ENCODE measurements at places on chromosomes 4 and X. TPM values are rescaled to one million over a fixed set of nuclear protein-coding genes. Genes with fewer than 3 reads are reported as not detected.
A peak's percentile ranks its signal among the peaks of the same experiment; 100 is the strongest.

- DNase-seq = no peak
These were observed 19.8 kb downstream of the CPE start for GRCh38 chr4:165398570-165398969.

Gene NHS
- 0.22 TPM for polyA plus RNA-seq

DNA sequence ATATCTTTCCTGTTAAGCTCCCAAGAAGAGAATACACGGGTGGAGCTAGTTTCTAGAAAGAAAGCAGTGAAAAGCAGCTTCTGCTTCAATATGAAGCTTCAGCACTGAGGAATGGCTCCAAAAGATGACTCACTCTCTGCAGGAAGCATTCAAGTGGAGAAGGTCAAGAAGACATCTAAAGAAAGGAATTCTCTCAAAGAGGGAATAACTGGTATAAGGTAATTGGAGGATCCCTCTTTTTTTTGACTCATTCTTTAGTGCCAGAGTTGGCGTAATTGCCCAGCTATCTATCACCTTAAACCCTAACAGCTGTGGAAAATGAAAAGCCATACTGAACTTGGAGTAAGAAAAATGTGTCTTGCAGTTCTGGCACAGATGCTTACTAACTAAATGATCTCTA is 3.5 kb downstream of the EDA2R start:
- DNase-seq = no peak

DNA sequence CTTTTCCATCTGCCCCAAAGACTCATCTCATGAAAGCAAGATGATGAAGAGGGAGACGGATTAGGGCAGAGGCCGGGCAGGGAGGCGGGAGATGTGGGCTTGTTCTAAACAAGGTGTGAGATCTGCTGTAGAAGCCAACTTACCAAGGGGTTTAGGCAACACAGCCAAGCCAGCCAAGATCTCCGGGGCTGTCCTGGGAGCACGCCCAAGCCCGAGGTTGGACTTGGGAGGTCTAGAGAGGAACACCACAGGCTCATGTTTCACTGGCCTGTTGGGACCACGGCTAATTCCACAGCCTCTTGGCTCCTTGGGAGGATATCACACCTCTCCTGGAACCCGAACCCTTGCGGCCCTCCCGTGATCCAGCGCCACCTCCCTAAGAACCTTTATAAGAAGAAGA is 171.4 kb downstream of the CRLF2 start:
- DNase-seq = no peak

DNA sequence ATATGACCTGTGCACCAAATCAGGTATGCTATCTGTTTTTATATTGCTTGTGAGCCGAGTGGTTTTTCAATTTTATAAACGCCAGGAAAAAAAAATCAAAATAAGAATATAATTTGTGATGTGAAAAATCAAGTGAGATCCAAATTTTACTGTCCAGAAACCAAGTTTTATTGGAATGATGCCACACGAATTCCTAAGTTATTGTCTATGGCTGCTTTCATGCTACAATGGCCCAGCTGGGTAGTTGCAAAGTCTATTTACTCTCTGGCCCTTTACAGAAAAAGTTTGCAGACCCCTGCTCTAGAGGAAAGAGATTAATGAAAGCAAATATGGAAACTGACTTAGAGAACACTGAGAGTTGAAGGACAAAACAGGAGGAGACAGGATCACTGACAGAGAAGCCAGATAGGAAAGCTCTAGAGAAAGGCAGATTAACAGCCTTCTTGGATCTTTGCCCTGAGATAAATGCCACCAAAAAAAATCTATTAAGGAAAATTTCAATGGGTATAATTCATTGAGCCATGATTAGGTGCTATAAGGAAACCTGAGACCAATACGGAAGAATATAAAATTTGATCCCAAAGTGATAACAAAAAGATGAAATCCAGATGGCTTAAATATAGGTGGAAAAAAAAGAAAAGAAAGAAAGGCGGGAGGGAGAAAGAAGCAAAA is 29.8 kb downstream of the PRSS12 start:
- no peak for DNase-seq

- no peak for DNase-seq
These were observed 2144.2 kb upstream of the AGA start for GRCh38 chr4:179586460-179586859.

- DNase-seq = no peak
These were observed 542.8 kb downstream of the GALNTL6 start for GRCh38 chr4:172356016-172356415.

DNA sequence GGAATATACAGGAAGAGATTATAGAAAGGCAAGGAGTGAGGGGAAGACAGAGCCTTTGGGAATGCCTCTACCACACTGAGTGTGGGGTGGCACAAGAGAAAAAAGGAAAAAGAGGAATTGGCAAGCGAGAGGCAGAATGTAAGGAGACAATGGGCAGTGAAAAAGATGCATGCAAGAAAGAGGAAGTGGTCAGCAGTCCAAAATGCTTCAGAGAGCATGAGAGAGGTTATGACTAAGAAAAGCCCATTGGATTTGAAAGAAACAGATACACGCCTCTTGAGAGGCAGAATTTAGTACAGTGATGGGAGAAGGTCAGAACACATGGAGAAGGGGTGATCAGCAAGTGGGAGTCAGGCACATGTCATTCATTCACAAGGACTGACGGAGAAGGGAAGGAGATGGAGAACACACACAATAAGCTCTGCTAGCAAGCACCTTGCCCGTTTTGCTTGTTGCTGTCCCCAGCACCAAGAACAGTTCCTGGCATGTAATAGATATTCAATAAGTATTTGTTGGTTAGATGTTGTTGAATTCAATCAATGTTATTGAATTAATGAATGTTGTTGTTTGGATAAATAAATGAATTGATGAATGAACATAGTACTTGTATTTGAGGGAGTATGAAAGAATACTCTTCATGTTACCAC is 6.3 kb downstream of the DCHS2 start:
- DNase-seq = no peak

DNA sequence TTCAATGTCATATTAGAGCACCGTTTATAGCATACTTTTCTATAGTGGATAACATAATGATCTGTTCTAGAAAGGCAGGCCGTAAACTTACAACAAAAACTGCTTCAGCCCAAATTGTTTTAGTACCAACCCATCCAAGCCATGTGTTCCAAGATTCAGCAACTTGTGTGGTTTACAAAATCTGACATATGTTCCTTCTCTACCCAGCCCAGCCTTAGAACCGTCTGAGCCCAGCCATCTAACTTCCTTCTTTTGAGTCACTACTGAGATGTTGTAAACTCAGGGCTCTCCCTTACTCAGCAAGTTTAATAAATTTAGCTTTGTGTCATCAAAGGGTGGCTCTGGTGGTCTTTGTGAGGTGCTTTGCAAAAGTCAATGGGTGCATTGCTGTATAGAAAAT is 32.4 kb upstream of the REPS2 start:
- no peak for DNase-seq

Gene VCX
- not detected for polyA plus RNA-seq

DNA sequence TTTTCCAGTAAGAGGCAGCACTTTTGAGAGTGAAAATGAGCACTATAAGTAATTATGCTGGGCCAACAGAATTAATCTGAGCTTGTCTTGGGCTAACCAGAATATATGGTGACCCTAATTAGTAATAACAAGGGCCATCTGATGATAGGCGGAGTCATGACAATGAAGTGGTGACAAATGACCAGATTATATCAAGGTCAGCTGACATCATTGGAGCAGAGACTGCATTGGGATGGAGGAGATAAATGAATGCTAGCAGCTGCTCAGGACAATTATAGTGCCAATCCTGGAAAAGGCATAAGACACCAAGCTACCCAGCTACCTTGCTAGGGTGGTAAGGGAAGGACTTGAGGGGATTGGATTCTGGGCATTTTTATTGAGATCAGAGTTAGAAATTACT is 1548.7 kb downstream of the RPA4 start:
- no peak for DNase-seq

DNA sequence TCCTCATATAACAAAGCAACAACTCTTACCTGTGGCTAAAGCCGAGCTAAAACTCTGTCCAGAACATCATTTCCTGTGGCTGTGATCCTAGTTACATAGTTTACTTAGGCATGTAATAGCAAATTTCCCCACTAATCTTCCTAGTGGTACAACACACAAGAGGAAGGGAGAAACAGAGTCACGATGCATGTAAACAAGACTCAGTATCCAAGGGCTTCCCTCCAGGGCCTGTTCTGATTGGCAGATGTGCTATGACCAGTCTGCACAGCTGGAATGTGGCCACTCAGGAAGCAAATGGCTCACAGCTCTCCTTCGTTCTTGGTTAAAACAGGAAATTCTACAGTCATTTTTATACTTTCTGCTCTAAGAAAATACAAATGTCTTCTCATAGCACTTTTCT is 49.2 kb upstream of the PRSS48 start:
- peak; percentile 67 for DNase-seq

Gene TNMD
- polyA plus RNA-seq = 0.15 TPM

GRCh38 chr4:158597879-158598596 is 73.6 kb downstream of the C4orf46 start:
- no peak for DNase-seq

GRCh38 chr4:121336706-121337105 is 44.1 kb downstream of the QRFPR start:
- DNase-seq = no peak

DNA sequence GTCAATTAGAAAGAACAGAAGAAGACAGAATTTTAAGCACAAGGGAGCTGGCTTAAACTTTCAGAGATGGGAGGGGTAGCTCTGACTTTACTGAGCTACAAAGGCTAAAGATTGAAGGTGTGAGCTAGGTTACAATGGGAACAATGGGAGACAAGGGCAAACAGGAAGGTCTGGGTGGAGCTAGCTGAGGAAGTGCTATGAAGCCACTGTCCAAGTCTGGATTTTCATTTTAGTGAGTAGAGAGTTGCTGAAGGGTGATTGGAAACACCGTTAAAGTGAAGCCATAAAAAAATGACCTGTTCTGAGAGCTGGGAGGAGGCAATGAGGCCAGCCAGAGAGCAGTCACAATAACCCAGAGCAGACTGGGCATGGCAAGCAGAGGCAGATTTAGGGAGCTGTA is 104.3 kb upstream of the CITED1 start:
- no peak for DNase-seq

Gene TEX13B
- not detected for polyA plus RNA-seq

DNA sequence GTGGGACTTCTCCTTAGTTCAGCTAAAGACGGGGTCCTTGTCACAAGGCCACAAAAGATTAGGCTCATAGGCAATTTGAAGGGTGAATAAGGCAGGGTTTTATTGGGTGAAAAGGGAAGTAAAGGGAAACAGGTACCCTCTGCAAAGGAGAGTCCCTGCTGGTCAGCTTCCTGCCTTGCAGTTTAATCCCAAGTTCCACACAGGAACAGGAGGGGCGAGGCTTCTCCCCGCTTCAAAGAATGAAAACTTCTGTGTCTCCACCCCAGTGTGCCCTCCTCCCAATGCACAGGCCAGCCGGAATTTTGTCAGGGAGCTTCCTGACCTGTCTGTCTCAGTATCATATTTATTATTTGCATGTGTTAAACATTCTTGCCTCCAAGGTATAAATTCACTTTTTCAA is 37.1 kb downstream of the ITM2A start:
- DNase-seq = no peak

DNA sequence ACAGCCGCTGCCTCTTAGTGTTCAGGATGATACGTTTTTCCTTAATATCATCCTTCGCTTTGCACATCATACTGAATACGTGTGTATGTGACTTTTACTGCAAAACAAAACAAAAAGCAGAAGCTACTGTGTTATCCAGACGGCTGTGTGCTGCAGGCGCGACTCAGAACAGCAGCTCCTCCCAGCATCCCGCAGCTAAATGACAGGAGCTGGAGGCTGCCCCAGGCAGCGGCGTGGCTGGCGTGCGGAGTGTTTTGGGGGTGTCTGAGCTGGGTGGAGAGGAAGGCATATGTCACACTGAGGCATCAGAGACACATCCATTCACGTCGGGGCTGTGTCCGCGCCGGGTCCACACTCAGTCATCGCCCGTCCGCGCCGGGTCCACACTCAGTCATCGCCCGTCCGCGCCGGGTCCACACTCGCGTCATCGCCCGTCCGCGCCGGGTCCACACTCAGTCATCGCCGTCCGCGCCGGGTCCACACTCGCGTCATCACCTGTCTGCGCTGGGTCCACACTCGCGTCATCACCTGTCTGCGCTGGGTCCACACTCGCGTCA is 16.6 kb downstream of the PCGF3 start:
- no peak for DNase-seq

DNA sequence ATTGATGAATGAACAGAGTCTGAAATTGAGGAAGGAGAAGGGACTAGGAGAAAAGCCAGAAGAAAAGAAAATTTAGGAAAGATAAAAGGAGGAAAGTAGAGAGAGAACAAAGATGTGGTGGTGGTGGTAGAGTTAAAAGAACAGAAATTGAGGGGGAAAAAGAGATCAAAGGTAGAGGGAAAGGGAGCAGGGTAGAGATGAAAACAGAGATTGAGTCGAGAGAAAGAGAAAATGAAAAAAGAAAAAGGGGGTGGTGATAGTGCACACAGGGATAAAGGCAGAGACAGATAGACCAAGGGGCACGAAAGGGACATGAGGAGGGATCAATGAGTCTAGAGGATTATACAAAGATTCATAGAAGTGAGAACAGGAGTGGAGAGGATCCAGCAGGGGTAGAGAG is 3.9 kb downstream of the ALAS2 start:
- no peak for DNase-seq

Gene TRIML2
- polyA plus RNA-seq = not detected

- no peak for DNase-seq
These were observed 174.4 kb upstream of the SPIN4 start for GRCh38 chrX:63525491-63525890.

- DNase-seq = no peak
These were observed 14.8 kb downstream of the PDK3 start for GRCh38 chrX:24479924-24480323.

DNA sequence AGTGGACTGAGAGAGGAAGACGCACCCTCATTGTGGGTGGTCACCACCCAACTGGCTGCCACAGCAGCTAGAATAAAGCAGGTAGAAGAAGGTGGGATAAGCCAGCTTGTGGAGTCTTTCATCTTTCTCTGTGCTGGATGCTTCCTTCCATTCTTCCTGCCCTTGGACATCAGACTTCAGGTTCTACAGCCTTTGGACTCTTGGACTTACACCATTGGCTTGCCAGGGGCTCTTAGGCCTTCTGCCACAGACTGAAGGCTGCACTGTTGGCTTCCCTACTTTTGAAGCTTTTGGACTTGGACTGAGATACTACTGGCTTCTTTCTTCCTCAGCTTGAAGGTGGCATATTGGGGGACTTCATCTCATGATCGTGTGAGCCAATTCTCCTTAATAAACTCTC is 33.5 kb downstream of the ADH6 start:
- DNase-seq = no peak

Gene GSPT2
- 7.3 TPM for polyA plus RNA-seq

GRCh38 chr4:127309369-127310102 is 323.2 kb upstream of the INTU start:
- DNase-seq = no peak

DNA sequence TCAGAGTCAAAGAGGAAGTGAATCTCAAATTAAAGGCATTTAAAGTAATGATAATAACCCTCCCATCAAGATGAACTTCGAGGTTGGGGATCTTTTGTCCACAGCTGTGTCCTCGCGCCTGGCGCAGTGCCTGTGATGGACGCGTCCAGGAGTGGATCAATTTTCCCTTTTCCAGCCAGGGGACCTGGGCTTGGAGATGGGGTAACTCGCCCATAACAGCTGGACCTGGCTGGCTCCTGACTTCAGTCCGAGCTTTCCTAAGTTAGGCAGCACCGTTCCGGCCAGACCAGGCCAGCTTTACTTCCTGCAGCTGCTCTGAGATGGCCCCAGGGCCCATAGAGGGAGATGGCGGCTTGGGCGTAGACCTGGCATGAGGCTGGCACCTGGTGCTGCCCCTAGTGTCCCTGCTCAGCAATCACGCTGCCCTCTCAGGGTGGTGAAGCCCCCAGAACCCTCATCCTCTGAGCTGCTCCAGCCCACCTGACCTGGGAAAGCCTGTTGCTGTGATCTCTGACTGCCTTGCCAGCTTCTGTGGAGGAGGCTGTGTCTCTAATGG is 23.9 kb downstream of the ADRA2C start:
- no peak for DNase-seq
